Keratinocyte (primary cell): ENCODE measurements at places on chromosomes 1 and 21. TPM values are rescaled to one million over a fixed set of nuclear protein-coding genes. Genes with fewer than 3 reads are reported as not detected.

- no peaks in the 10 kb centered on the region for H3K27me3 ChIP-seq
- no peak for DNase-seq
- H3K36me3 ChIP-seq: no peaks in the 10 kb centered on the region
- no peak overlapping the region for H3K4me3 ChIP-seq
- H3K27ac ChIP-seq: no peak overlapping the region
Observed at GRCh38 chr1:172145231-172145651, 275.2 kb upstream of the C1orf105 start.

GRCh38 chr1:3560251-3560871 lies 50.9 kb downstream of the MEGF6 start:
- no peak overlapping the region for H3K4me3 ChIP-seq
- no peaks in the 10 kb centered on the region for H3K36me3 ChIP-seq
- peaks cover 31% of the 10 kb centered on the region for H3K27me3 ChIP-seq
- no peak overlapping the region for H3K27ac ChIP-seq
- peaks cover 2% of the 10 kb centered on the region for H3K4me1 ChIP-seq
- no peak for DNase-seq

GRCh38 chr1:162242804-162243203 lies 133.8 kb downstream of the SPATA46 start:
- no peaks in the 10 kb centered on the region for H3K27me3 ChIP-seq
- H3K4me1 ChIP-seq: peaks cover 3% of the 10 kb centered on the region
- H3K36me3 ChIP-seq: no peaks in the 10 kb centered on the region
- no peak for DNase-seq

The FAM110D gene
- polyA plus RNA-seq: not detected in 3 replicates

The KMO gene
- 4.4 to 21.0 TPM (median 4.7 TPM) in 3 replicates for polyA plus RNA-seq

The TNFSF4 gene
- 1.1 to 1.2 TPM (median 1.2 TPM) in 3 replicates for polyA plus RNA-seq

GRCh38 chr1:9340864-9341263 lies 48.2 kb downstream of the SPSB1 start:
- H3K4me1 ChIP-seq: peaks cover 38% of the 10 kb centered on the region
- no peaks in the 10 kb centered on the region for H3K27me3 ChIP-seq
- no peak for DNase-seq
- peaks cover 8% of the 10 kb centered on the region for H3K36me3 ChIP-seq
- peak overlapping the region; percentile 61 for H3K27ac ChIP-seq

- no peaks in the 10 kb centered on the region for H3K27me3 ChIP-seq
- H3K36me3 ChIP-seq: no peaks in the 10 kb centered on the region
Observed at GRCh38 chr1:180117764-180118116, 36.9 kb upstream of the QSOX1 start.

GRCh38 chr1:219751870-219752507 lies 139.1 kb upstream of the ZC3H11B start:
- no peak overlapping the region for H3K27ac ChIP-seq
- H3K36me3 ChIP-seq: no peaks in the 10 kb centered on the region
- DNase-seq: no peak
- H3K4me1 ChIP-seq: no peaks in the 10 kb centered on the region
- no peaks in the 10 kb centered on the region for H3K27me3 ChIP-seq
- no peak overlapping the region for H3K4me3 ChIP-seq

GRCh38 chr1:209651138-209651587 lies 1.1 kb downstream of the LAMB3 start:
- no peaks in the 10 kb centered on the region for H3K27me3 ChIP-seq
- H3K36me3 ChIP-seq: peaks cover 53% of the 10 kb centered on the region
- H3K4me3 ChIP-seq: peak overlapping the region; percentile 97
- peak overlapping the region; percentile 100 for H3K27ac ChIP-seq

DNA sequence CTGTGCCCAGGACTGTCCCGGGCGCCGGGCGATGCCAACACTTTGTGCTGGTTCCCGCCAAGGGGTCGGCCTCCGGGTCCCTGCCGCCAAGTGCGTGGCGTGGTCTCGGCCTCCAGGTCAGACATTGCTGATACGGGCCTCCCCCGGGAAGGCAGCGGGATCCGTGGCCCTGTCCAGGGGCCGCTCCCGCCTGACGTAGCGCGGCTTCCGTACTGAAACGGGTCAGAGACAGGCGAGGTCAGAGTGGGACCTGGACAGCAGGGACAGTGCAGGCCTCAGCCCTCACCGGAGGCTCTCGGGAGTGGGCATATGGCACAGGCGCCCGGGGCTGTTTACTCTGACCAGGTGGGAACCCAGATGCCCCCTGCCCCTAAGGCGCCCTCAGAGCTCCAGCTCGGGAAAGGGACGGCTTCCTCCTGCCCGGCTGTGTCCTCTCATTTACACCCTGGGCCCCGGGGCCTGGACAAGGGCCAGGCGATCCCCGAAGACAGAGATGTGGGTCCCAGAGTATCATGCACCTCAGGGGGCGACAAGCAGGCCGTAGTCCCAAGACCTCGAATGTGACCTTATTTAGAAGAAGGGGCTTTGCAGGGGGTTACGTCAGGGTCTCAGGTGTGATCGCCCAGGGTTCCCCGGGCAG lies 8.8 kb upstream of the RNF223 start:
- DNase-seq: no peak
- peaks cover 6% of the 10 kb centered on the region for H3K36me3 ChIP-seq
- no peak overlapping the region for H3K4me3 ChIP-seq

GRCh38 chr1:209397371-209397770 lies 186.1 kb upstream of the CAMK1G start:
- no peaks in the 10 kb centered on the region for H3K27me3 ChIP-seq
- no peaks in the 10 kb centered on the region for H3K36me3 ChIP-seq
- H3K27ac ChIP-seq: peak overlapping the region; percentile 98
- no peak for DNase-seq
- peaks cover 70% of the 10 kb centered on the region for H3K4me1 ChIP-seq

DNA sequence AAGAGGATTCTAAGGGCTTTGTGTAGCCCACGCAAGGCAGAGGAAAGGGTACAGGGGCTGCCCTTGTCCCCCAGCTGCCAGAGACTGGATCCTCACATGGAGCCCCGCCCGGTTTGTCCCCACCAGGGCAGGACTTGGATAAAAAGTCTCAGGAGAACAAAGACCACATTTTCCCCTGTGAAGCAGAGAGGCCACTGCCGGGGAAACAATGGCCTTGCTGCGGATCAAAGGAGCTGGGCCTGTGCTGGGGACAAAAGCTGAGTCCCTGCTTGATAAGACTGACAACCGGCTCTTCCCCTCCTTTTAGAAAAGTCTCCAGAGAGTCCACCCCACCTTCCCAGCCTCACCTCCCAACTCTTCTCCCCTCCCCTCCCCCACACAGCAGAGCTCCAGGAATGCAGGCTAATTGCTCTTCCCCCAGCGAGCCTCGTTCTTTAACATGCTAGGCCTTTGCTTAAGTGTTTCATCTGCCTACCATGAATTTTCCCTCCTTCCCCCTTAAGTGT lies 142.4 kb downstream of the PLPP3 start:
- no peak overlapping the region for H3K27ac ChIP-seq
- no peaks in the 10 kb centered on the region for H3K4me1 ChIP-seq
- no peaks in the 10 kb centered on the region for H3K36me3 ChIP-seq
- DNase-seq: no peak
- H3K4me3 ChIP-seq: no peak overlapping the region

- H3K27me3 ChIP-seq: no peaks in the 10 kb centered on the region
- H3K36me3 ChIP-seq: no peaks in the 10 kb centered on the region
- no peak overlapping the region for H3K4me3 ChIP-seq
- peaks cover 3% of the 10 kb centered on the region for H3K4me1 ChIP-seq
- DNase-seq: no peak
Observed at GRCh38 chr1:61221642-61222041, 139.3 kb downstream of the NFIA start.

The ZNF695 gene
- polyA plus RNA-seq: 0.30 to 0.89 TPM (median 0.74 TPM) in 3 replicates

- H3K4me1 ChIP-seq: peaks cover 7% of the 10 kb centered on the region
- no peak overlapping the region for H3K27ac ChIP-seq
- no peak overlapping the region for H3K4me3 ChIP-seq
- H3K36me3 ChIP-seq: no peaks in the 10 kb centered on the region
Observed at GRCh38 chr1:234844479-234845031, 234.6 kb upstream of the IRF2BP2 start.

DNA sequence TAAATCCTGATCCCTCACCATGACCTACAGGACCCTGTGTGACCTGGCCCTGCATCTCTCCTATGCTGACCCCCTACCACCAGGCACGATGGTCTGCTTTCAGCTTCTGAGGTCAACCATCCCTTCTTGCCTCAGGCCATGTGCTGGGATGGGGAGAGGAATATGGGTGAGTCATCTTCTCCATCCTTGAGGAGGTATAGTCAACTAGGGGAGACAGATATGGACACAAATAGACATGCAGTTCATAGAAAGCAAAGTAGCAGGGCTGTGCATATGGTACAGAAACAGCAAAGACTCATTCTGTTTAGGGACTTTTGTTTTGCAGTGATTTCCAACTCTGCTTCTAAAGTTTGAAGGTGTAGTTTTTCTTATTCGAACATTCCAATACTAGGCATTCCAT lies 250.8 kb upstream of the FGGY start:
- H3K27me3 ChIP-seq: no peaks in the 10 kb centered on the region
- H3K4me1 ChIP-seq: peaks cover 12% of the 10 kb centered on the region
- no peaks in the 10 kb centered on the region for H3K36me3 ChIP-seq

The GPR157 gene
- polyA plus RNA-seq: 4.4 to 6.5 TPM (median 6.1 TPM) in 3 replicates

DNA sequence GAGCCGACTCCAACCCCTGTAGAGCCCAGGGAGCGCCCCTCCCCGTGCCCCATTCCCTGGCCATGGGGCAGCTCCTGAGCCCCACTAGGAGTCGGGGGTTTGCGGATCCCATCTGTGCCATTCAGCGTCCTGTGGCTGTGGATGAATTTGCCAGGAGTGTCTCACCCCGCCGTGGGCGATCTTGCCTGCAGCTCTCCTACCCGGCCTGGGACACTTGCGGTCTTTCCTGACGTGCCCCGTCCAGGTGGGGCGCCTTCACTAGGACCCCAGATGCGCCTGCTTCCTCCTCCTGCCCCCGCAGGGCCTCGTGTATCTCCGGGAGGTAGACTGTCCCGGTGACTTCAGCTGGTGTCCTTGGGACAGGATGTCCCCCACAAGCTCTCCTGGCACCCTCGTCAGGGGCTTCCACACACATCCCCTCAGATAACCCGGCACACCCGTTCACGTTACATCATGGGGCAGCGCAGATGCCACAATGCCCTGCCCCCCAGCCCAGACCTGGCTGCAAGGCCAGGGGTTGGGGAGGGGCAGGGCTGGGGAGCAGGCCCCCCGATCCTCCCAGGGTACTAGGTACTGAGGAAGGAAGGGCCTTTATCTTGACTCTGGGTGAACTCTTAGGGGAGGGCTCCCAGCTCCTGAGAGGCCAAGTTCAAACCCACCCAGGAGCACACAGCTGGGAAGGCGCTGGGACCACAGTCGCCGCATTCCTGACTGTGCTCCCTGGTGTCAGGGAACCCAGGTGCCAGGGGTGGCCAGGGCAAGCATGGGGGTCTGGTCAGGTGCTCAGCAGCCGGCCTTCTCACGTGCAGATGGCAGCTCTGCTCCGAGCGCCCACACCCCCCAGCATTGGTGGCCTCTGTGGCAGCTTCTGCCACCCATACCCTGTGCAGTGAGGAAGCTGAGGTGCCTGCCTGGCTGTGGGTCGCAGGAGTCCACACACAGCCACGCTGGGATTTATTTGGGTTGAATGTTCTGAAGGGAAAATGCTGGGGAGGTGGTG lies 53.4 kb upstream of the COL6A1 start:
- H3K27me3 ChIP-seq: no peaks in the 10 kb centered on the region
- H3K36me3 ChIP-seq: no peaks in the 10 kb centered on the region
- H3K4me1 ChIP-seq: no peaks in the 10 kb centered on the region
- H3K4me3 ChIP-seq: no peak overlapping the region
- H3K27ac ChIP-seq: no peak overlapping the region

DNA sequence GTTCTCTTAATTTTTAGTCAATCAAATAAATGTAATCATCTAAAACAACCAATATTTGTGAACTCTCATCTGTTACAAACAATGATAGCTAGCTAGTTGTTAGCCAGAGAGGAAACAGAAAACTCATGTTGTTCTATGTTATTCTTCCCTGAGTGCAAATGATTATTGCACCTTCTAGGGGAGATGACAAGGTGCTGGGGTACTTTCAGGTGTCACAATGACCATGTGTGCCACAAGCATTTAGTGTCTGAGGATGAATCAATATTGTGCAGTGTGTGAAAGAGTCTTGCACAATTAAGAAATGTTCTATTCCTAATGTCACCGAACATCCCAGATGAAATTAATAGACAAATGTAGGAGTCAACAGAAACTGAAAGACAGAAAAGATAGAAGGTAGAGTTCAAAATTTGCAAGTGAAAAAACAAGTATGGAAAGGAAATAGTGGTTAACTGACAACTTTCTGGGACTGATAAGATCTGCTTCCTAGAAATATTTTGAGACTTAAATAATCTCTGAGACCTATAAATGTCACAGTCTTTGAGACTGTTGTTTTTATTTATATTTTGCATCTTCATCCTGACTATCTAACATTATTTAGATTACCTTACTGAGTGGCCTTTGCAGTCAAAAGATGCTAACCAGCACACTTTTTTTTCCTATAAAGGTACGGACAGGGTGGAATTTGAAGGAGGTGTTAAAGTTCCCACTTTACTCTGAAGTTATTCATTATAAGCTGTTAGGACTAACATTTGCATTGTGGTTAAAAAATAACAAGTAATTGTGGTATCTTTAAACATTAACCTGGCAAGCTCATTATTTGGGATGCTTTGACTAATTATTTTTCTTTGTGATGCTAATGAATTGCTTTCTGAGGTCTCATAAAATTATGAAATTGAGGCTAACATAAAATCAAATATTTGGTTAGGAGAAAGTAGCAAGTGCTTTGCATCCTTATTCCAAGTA lies 21.6 kb upstream of the DPYD start:
- H3K36me3 ChIP-seq: no peaks in the 10 kb centered on the region
- H3K4me1 ChIP-seq: peaks cover 24% of the 10 kb centered on the region
- H3K4me3 ChIP-seq: no peak overlapping the region

The NUF2 gene
- polyA plus RNA-seq: 1.2 to 10.6 TPM (median 5.1 TPM) in 3 replicates

- H3K36me3 ChIP-seq: no peaks in the 10 kb centered on the region
- H3K4me3 ChIP-seq: no peak overlapping the region
- H3K27me3 ChIP-seq: no peaks in the 10 kb centered on the region
- DNase-seq: no peak
- no peak overlapping the region for H3K27ac ChIP-seq
Observed at GRCh38 chr1:22861764-22862440, 110.8 kb downstream of the LACTBL1 start.

DNA sequence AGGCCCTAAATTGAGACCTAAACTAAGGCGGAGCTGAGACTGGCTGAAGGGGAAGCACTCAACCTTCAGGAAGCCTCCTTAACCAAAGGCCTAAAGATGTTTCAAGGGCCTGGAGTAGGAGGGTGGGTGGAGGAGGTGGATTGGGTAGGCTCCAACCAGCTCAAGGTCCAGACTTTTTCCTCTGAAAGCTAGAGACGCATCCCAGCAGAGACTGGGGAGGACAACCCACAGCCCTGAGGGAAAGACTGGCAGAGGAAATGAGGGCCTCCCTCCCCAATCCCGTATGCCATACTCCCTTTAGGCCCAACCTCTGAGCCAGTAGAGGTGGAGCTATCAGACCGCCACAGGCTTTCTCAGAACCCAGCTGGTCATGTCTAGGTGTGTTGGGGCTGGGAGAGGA lies 1.1 kb downstream of the ECM1 start:
- H3K27ac ChIP-seq: peak overlapping the region; percentile 16
- no peak for DNase-seq
- peaks cover 30% of the 10 kb centered on the region for H3K36me3 ChIP-seq
- H3K27me3 ChIP-seq: no peaks in the 10 kb centered on the region
- H3K4me3 ChIP-seq: peak overlapping the region; percentile 36
- peaks cover 30% of the 10 kb centered on the region for H3K4me1 ChIP-seq

The CCDC185 gene
- not detected in 3 replicates for polyA plus RNA-seq

DNA sequence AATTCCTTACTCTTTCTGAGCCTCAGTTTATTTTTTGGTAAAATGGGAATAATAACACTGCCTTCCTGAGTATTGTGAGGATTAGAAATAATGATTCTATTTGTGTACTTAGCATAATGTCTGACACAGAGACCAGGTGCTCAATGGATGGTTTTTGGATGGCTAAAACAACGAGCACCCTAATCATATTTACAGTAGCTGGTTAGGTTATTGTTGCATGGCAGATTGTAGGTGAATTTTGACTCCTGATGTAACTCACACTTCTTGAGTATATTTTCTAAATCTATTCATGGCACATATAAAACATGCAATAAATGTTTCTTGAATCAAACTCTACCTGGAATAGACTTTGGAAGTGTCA lies 11.9 kb upstream of the DUSP10 start:
- H3K27ac ChIP-seq: no peak overlapping the region
- no peaks in the 10 kb centered on the region for H3K27me3 ChIP-seq
- H3K36me3 ChIP-seq: no peaks in the 10 kb centered on the region
- no peak overlapping the region for H3K4me3 ChIP-seq
